ENCODE measurements at places on chromosomes 4 and X.

DNA sequence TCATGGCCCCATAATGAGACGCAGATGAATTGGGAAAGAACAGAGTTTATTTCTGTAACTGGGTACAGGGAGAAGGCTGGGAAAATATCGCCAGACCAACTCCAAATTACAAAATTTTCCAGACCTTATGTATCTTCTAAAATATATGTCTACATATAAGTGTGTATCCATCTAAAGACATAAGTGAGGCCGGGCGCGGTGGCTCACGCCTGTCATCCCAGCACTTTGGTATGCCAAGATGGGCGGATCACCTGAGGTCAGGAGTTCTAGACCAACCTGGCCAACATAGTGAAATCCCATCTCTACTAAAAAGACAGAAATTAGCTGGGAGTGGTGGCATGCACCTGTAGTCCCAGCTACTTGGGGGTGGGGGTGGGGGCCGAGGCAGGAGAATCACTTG, 11.7 kb upstream of the DHRSX start:
- no peak for DNase-seq

GRCh38 chr4:185800266-185800945, 11.6 kb downstream of the SORBS2 start:
- DNase-seq, result no peak

DNA sequence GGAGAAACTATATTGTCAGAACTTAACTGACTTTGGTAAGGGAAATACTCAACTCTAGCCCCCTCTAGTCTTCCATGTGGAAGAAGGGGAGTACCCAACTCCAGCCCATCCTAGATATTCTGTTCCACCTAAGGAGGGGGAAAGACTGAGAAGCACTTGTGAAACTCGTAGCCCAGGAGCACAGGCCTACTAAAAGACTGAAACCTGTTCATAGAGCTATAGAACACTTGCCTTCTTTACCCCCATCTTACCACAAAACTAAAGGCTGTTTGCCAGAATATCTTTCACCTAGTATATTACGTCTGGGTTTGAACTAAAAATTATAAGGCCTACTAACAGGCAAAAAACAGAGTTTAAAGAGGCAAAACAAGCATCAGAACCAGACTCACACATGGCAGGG, 15.5 kb downstream of the CLDN22 start:
- DNase-seq, result no peak

DNA sequence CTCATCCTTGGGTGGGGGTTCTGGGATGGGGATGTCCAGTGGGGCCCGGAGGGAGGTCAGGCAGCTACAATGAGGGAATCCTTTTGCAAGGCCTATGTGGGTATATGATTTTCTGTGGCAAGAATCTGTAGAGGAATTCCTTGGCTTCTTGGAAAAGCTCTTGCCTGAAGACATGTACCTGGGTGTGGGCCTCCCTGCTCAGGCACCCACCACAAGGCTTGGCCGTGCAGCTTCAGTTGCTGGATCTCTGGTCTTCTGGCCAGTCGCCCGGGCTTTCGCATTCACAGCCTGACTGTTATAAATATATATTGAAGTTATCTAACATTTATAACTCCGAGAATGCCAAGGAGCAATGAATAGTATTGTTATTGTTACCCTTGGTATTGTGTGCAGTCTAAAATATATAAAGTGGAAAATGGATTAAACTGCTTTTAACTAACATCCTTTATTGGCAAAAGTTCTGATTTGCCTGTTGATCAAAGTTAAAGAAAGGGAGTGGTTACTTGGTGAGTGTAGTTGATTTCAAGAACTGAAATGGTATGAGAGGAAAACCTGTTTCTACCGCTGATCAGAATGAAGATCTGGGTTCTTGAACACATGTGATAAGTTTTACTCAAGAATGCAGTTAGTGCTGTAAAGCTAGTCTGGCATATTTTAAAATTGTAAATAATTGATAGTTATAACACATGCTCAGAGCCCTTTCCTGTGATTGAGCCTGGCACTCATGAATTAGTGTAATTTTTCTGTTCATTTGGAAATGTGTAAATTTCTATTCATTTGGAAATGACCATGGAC, 36.0 kb downstream of the PTTG2 start:
- no peak for DNase-seq

GRCh38 chr4:40199999-40200874, 3.4 kb downstream of the RHOH start:
- no peak for DNase-seq

- no peak for DNase-seq
Observed at GRCh38 chrX:74232859-74233258, 71.1 kb upstream of the ZCCHC13 start.

GRCh38 chr4:185346975-185347601, 48.6 kb downstream of the LRP2BP start:
- DNase-seq, result no peak

- DNase-seq, result no peak
Observed at GRCh38 chr4:145625677-145626622, 6.8 kb downstream of the MMAA start.

GRCh38 chr4:44701037-44701436, 22.8 kb downstream of the GUF1 start:
- no peak for DNase-seq

DNA sequence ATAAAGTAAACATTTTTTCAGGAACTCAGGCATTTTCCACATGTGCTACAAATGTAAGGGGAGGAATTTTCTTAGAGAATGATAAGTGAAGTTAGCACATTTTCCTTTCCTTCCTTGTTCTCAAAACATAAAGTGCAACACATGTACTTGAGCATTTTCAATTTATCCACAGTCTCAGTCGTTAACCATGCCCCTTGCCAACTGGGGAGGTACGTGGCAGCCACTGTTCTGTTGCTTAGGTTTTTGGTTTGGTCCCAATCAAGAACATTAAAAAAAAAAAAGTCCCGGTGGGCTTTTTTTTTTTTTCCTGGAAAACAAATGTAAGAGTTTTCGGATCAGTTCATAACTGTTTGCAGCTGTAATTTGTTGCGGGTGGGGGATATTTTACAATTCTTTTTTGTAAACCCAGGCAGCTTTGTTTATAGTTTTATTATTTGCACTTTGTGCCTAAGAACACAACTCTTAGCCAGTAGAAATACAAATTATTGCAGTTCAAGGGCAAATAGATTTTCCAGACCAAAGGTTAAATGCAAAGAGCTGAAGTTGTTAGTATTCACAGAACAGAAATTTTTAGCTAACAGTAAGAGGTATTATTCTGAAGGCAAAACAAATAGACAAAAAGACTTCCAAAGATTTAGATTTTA, 112.1 kb upstream of the NAP1L5 start:
- DNase-seq, result no peak

DNA sequence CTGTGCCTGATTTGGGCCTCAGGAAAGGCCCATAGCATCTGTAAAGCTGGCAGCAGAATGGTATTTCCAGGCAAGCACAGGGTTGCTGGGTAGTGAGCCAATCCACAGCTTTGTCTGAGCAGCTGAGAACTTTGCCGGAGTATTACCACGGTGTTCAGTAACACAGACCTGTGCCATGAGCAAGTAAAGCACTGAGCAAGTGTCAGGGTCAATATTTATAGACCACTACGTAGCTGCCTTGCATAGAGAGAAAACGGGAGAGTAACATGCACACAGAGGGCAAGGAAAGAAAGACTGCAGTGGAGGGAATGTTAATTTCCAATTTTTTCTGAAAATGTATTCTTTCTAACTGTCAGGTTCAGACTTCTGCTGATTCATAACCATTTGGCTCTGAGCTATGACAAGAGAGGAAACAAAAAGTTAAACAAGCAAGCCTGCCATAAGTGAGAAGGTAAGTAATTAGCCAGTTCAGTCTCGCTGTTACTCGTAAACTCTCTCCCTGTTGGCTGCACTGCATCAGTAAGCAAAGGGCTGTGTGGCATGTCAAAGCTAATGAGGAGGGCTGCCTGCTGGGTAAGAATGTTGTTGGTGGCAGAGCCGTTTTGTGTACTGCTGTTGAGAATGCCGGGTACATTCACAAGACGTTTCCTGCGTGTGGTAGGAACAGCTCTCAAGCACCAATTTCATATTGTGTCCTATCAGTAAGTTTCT, 238.1 kb downstream of the BMPR1B start:
- no peak for DNase-seq

GRCh38 chr4:4492161-4492847, 49.5 kb downstream of the STX18 start:
- DNase-seq, result no peak

- DNase-seq, result no peak
Observed at GRCh38 chr4:164876700-164877324, at the start of gene APELA. Gene APELA, plus strand, starts transcription at chr4:164877178. Its CDS starts 154 bp downstream, at chr4:164877332.

DNA sequence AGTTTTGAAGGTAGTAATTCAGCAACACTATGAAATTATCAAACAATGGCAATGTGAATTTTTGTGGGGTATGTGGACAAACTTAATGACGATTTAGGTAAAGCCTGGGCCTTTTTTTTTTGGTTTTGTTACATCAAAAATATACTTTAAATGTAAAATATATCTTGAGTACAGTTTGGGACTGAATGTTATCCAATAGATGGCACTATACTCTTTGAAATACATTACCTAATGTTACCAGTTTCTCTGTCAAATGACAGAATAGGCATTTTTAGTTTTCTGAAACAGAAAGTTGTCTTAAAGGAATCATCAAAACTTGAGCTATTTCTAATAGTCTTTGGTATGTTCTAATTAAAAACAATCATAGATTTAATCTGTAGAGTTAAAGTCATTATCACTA, 1651.9 kb downstream of the C4orf33 start:
- no peak for DNase-seq

All from H54 (cell line).